Natural killer cell (primary cell): ENCODE measurements at places on chromosomes 12 and 14. TPM values are rescaled to one million over a fixed set of nuclear protein-coding genes. Genes with fewer than 3 reads are reported as not detected.

The MANSC4 gene
- total RNA-seq: not detected

GRCh38 chr14:93033084-93033982 lies 82.4 kb downstream of the ITPK1 start:
- no peak for DNase-seq

GRCh38 chr12:99476956-99477355 lies 170.6 kb upstream of the GARIN6 start:
- DNase-seq: no peak

DNA sequence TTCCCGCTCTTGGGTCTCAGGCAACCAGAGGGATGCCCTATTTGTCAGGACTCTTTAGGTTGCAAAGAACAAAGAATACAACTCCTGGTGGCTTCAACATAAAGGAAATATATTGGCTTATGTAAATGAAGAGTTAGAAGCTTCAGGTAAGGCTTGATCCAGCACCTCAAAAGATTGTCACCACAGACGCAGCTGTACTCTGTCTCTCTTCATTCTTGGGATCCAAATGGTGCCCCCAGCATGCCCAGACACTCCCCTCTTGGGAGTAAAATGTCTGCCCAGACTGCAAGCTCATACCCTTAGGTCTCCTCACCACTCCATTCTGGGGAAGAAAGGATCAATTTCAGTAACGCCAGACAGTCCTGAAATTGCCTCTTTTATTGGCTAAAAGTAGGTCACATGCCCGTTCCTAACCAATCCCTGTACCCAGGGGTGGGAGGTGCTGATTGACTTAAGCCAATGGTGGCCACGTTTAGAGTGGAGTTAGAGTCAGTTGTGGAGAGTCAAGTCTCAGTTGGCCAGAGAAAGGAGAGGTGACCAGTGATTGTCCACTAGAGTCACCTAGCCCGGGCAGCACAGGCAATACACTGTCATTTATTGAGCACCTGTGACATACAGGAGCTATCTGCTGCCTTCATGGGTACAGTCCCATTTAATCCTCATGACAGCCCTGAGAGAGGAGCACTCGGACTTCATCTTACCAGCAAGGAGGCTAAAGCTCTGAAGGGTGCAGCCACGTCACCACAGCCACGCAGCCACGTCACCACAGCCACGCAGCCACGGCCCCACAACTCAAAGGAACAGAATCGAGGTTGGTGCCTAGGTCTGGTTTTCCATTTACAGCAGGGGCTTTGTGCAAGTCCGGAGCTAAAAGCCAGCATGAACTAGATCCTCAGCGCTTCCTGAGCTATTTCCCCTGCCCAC lies 19.7 kb upstream of the BEGAIN start:
- no peak for DNase-seq

DNA sequence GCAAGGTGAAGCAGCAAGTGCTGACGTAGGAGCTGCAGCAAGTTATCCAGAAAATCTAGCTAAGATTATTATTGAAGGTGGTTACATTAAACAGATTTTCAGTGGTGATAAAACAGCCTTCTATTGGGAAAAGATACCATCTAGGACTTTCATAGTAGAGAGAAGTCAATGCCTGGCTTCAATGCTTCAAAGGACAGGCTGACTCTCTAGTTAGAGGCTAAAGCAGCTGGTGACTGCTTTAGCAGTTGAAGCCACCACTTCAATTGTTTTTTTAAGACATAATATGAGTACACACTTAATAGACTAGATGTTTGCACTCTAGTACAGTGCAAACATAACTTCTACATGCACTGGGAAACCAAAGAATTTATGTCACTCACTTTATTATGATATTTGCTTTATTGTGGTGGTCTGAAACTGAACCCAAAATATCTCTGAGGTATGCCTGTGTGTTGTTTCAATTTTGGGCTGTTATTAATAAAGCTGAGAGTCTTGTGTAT lies 1026.9 kb upstream of the FOXG1 start:
- DNase-seq: no peak
